ENCODE measurements at places on chromosomes 16 and 17.

GRCh38 chr16:2029350-2029749 is 2.6 kb downstream of the NHERF2 start:
- no peak for DNase-seq

- DNase-seq: peak; percentile 75
Observed at GRCh38 chr17:64780096-64781013, 118.2 kb upstream of the SMURF2 start.

DNA sequence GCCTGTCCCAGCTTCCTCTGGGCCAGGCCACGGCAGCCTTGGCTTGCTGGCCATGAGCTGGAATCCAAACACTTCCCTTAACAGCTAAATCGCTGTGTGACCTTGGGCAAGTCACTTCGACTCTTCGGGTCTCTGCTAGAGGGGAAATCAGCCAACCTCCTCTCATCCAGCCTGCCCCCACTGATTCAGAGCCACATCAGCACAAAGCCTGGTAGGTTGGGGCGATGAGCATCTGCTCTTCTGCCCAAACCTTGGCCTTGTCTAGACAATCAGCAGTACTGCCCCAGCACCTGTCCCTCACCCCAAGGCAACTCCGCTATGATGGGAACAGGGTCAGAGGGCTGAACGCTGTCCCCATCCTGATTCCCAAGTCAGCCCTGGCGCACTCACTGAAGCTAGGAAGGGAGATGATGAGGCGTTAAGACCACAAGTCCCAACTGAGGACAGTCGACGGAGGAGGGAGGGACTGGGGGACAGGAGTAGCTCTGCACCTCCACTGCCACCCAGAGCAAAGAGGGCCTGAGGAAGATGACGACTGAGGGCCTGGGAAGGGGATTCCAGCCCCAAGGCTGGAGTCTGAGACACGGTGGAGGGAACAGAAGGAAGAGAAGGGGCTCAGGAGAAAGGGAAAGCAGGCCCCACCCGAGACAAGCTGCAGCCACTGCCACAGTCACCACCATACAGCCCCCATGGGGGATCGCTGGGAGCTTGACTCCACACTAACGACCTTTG is 1.3 kb downstream of the CLUH start:
- DNase-seq: no peak

GRCh38 chr17:81550830-81551457 is 1.2 kb downstream of the FAAP100 start:
- DNase-seq: no peak

DNA sequence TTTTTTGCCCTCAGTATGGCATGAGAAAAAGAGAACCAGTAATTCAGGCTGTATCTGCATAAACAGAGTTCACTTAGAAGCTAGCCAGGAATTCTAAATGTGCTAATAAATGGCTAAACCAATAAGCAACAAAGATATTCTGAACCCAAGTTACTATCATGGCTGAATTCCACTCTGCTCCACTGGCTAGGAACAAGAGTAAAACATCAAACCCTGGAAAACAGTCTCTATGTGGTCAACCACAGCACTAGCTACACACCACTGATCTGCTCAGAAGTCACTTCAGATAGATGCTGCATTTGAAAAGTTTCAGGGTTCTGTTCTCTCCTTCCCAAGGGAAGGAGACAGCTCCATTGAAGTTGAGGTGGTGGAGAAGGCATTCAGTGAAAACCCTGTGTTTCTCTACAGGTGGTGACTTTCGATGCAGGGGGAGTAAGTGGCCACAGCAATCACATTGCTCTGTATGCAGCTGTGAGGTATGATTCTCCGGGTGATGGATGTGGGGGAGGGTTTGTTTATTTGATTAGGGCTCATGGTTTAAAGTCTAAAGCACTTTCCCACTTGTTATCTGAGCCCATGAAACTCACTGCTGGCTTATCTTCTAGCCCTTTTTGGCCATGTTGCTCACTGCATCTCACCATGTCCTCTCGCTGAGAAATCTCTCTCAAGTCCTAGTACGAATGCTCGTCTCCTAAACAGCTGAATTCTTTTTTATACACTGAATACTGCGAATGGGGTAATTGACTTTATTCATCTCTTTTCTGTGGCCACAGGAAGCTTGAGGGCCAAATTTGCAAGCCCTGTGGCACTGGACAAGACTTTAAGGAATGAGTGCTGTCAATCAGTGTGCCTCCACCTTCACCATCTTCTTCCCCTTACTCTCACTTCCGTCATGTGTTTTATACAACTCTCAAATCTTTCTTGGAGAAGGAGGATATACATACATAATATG is 39.9 kb downstream of the CENPV start:
- no peak for DNase-seq

- DNase-seq: peak; percentile 46
Observed at GRCh38 chr16:79316004-79316458, 284.5 kb downstream of the MAF start.

- no peak for DNase-seq
Observed at GRCh38 chr16:87534030-87534653, 41.3 kb upstream of the ZCCHC14 start.

DNA sequence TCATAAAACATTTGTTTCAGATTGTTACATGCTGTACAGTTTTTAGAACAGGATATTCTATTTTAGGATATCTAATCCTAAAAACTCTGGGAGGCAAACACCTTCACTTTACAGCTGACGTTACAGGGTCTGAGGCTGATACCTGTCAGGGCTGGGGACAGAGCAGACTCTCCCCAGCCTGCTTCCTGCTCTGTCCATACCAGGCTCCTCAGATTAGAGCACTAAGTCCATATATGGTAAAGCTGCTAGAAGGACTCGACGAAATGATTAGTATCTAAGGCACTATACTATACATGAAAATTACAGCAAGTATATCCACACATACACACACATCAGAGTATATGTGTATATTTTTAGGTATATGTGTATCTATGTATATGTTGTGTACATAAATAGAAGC is 125.2 kb downstream of the ZFHX3 start:
- DNase-seq: no peak
